Stimulated activated CD4-positive, alpha-beta T cell treated with anti-CD3 and anti-CD28 coated beads, Interleukin-4, amount 100 ng/mL, for 4 hours (primary cell): ENCODE measurements at places on chromosomes 7 and 10.
A peak's percentile ranks its signal among the peaks of the same experiment; 100 is the strongest.

DNA sequence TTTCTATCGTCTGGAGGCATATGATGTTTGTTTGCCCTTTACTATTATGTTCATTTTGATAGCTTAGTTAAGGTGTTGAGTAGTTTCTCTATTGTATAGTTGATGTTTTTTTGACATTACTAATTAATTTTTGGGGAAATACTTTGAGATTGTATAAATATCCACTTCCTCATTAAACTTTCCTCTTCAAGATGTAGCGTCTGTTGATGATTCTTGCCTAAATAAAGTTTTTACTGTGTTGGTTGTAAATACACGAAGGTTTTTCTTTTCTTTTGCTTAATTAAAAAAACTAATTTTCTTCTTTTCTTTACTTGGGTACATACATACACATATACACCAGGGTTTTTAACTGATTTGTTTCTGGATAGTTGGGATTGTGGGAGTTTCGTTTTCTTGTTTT lies 8.5 kb downstream of the KMT2E start:
- no peak for DNase-seq

DNA sequence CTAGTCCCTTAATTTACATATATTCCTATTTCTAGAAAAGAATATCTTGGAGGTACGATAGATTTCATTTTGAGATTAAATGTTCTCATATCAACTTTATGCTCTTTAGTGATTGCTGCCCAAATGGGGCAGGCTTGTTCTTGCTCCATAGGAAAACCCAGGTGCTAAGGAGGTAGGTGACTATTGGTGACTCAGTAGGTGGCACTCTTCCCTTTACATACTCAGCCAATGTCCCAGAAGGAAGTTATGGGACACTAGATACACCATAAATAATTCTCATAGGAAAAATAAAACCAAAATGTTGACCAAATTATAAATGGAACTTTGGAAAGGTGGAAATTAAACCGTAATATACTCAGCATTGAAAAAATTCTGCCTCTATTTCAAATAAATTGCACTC lies 4.0 kb downstream of the SKAP2 start:
- DNase-seq: no peak

DNA sequence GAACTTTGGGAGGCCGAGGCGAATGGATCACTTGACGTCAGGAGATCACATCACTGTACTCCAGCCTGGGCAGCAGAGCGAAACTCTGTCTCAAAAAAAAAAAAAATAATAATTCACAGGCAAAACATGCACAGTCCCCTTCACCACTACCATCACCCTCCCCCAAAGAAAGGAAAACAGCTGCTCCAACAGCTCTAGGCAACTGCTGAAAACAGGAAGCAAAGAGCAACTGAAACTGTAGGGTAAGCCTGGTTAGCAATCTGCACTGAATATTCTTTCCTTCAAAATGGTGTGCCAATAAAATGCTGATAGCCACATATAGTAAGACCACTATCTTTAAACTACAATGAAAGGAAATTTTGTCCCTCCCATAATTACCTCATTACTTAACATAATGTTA lies 11.8 kb downstream of the NT5C2 start:
- DNase-seq: no peak

GRCh38 chr7:46283852-46284251 lies 362.8 kb upstream of the IGFBP3 start:
- no peak for DNase-seq

- DNase-seq: no peak
Observed at GRCh38 chr7:5420067-5420880, 3.4 kb downstream of the TNRC18 start.

DNA sequence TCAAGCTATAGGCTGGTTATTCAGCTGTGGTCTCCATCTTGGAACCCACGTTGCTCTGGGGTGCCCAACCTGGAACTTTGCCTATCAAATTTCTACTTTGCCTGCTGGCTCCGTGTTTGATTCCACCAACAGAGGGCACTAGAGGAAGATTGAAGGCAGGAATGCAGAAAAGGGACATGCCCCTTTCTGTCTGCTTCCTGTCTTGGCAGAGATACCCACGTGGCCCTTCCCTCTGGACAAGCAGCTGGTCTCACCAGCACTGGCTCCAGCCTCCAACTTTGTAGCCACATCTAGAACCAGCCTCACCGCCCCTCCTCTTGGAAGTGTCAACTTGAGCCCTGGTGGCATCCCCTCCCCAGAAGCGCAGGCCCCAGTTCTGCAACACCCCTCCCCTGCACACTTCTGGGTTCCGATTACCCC lies 52.1 kb upstream of the ZNF438 start:
- DNase-seq: peak; percentile 54

DNA sequence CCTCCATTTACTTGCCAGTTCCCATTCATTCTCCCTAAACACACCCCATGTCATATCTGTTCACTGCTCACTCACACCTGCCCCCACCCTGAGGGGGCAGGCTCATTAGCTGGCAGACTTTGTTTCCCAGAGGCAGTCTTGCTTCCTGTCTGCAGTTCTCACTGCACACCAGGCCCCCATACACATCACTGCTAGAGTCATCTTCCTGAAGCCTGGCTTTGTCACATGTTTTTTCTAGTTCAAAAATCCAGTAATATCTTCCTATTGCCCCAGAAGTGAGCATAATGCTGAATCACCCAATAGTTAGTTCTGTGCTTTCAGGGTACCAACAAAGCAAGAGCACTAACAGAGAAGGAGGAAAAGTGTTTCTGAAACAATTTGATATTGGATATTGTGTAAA lies 1.9 kb downstream of the LRRC72 start:
- no peak for DNase-seq

GRCh38 chr7:74084722-74085578 lies 1.3 kb downstream of the LIMK1 start:
- no peak for DNase-seq

GRCh38 chr10:100828738-100829096 lies 83.3 kb downstream of the PAX2 start:
- peak; percentile 42 for DNase-seq

DNA sequence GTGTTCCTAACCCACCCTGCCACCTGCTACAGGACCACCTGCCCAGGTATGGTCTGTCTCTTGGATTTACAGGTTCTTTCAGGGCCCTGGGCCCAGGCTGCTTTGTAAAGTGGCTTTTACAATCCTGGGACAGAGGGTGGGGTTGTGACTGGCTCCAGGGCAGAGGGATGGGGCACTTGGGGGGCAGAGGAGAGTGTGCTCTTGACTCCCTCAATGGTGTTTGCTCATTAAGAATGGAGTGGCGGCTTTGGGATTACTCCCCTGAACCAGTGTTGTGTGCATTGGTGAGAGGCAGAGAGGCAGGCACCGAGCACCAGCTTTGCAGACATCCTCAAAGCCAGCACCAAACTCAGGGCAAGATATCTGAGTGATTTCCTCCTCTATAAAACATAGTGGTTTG lies 43.5 kb downstream of the VWA2 start:
- DNase-seq: no peak

DNA sequence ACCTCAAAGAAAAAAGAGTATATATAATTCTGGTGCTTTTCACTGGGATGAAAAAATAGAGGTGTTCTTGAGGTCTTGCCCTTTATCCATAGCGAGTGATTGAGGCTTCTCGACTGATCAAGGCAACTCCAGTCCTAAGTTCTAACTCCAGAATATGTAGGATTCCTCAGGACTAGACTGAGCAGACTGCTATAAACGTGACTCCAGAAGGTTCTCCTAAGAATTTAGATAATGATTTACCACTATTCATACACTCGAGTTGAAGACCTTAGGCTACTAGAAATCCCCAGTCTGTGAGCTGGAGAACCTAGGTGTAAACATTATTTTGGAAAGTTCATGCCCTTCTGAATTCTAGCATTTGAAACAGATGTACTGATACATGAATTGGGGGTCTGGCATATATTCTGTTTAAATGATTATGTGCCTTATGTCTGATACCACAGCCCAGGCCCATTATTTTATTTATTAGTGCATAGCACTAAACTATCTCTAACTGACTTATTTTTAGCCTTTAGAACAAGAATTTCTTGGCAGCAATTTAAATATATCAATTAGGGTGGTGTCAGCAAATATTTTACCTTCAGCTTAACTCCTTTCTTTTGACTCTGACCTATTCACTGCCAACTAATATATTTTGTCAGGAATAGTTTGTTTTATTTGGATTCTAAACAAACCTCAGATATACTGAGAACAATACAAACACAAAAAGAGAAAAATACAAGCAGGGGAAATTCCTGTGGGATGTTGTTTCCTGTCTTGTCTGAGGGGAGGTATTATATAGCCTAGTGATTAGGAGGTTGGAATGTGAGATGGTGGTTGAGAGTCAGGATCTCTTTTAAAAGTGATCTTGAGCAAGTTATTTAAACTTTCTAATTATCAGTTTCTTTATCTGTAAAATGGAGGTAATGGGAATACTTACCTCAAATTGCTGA lies 75.8 kb downstream of the PODXL start:
- DNase-seq: no peak
